ENCODE measurements at places on chromosomes 11 and 22.

- DNase-seq, result no peak
Observed at GRCh38 chr11:33227578-33228261, 29.5 kb upstream of the HIPK3 start.

DNA sequence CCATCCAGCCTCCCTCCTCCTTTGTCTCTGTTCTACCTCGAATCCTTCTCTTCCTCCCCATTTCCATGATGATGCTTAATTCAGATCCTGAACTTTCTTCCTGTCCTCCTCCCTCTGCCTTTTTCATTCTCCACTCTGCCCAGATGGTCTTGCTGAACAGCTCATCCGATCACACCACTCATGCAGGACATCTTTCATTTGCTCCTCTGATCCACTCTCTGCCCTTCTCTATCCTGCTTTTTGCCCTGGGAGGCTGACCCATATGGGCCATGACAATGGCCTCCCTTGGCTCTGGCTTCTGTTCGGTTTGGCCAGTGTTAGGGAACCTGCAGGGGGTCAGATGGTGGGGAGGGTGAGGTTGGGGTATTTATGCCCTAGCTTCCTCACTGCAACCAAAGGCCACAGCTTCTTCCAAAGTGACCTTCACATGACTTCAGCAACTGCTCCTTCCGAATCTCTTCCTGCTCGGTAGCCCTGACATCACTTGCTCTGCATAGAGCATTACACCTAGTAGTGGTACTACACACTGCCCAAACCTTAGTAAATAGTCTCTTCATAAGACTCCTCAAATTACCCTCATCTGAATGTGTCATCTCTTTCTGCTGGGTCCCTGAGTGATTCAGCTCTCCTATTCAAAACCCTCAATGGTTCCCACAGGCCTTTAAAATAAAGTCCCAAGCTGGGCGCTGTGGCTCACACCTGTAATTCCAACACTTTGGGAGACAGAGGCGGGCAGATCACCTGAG is 32.7 kb upstream of the MICAL2 start:
- DNase-seq, result no peak

DNA sequence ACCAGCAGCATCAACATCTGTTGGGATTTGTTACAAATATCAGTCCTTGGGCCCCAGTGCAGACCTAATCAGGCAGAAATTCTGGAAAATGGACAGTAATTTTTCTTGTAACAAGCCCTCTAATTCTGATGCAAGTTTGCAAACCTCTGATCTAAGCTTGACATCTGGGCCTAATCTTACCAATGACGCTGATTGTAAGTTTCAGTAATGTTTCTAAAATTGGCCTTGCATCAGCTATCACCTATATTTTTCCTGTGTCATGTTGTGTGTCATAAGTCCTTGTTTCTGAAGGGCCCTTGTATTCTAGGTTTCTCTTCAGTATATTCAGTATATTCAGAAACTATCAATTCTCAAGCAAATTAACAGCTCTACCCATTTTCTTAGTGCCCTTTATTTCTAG is 36.4 kb downstream of the ZNF215 start:
- DNase-seq, result no peak

DNA sequence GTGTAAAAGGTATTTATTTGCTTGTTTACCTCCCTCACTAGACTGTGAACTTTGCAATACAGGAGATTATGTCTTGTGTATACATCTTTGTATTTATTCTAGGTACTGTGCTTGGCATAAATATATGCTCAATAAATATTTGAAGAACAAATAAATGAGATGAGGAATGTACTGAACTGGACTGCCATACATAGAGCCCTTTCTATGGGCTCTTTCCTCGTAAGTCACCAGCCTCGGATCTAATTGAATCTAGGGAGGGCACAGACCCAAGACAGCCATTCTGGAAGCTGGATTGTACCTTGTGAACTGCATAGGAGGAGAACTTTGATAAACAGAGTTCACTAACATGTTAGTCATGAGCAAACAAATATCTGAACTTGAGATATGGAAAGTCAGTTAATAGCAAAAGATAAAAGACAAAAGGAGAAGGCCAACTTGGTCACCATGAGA is 503.9 kb downstream of the INSC start:
- DNase-seq, result no peak

GRCh38 chr22:40408718-40409612 is 38.6 kb downstream of the SGSM3 start:
- DNase-seq, result no peak

GRCh38 chr11:93936460-93936859 is 84.7 kb upstream of the HEPHL1 start:
- DNase-seq, result no peak

- DNase-seq, result no peak
Observed at GRCh38 chr11:73810637-73811036, 23.0 kb downstream of the MRPL48 start.

- DNase-seq, result no peak
Observed at GRCh38 chr22:19066531-19067271, 55.5 kb downstream of the DGCR2 start.

DNA sequence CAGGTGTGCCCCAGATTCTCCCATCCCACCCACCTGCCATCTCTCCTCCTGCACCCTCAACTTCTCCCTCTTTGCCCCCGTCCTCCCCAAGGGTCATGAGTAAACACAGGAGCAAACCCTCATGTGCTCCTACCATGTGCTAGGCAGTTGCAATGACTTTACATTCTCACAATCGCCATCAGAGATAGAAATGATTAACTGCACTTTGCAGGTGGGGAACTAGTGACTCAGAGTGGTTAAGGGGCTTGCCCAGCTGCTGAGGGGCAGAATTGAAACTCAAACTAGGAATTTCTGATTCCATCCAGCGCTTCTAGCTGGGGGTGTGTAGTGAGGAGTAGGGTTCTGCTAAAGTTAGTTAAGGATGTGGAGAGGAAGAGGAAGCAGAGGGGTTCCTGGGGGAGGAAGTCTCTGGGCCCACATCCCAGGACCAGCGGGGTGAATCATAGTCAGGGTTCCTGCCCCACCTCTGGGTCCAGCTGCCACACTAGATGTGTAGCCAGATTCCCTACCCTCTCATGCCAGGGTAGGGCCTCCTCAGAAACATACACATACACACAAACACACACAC is 16.0 kb upstream of the PRG2 start:
- peak; percentile 64 for DNase-seq

DNA sequence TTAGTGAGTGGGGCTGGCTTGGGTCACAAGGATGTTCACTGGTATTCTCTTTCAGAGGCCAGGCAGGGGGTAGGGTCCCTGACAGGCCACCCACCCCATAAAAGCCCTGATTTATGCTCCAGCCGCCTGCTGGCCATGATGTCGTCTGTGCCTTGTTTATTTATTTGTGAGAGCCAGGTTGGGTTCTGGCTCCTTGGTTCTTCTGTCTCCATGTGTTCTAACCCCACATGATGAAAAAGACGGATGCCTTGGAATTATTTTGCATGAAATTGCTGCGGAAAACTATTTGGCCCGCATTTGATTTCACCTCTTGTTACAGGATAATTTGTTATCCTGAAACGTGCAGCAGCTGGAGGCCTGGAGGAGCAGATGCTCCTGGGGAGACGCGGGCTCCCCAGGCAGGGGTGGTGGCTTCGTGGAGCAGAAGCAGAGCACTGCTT is 46.3 kb upstream of the WNT11 start:
- DNase-seq, result no peak

- no peak for DNase-seq
Observed at GRCh38 chr22:50232481-50233151, 12.2 kb downstream of the TUBGCP6 start.

- peak; percentile 52 for DNase-seq
Observed at GRCh38 chr22:17120281-17120680, 879 bp downstream of the TMEM121B start.

GRCh38 chr11:3638513-3638912 is 3.3 kb downstream of the ART5 start:
- no peak for DNase-seq

- DNase-seq, result no peak
Observed at GRCh38 chr22:29146091-29146560, 59.6 kb upstream of the EMID1 start.

DNA sequence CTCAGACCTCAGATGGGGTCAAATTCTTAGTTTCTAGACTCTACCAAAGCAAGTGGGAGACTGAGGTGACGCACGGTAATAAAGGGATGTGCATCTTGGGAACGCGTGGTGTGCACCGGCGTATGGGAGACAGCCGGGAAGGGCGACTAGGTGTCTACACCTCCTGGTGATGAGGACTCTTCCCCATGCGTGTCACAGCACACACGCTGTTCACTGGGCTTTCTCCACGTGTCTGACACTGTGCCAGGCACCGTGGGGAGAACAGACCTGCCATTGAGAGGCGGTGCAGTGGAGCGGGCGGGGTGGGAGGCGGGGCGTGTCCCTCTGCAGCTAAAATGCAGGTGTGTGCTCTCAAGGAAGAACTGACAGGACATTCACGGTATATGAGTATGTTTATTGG is 5.3 kb downstream of the FXYD6 start:
- DNase-seq, result no peak

- no peak for DNase-seq
Observed at GRCh38 chr11:68090706-68091105, 30.5 kb downstream of the CHKA start.

DNA sequence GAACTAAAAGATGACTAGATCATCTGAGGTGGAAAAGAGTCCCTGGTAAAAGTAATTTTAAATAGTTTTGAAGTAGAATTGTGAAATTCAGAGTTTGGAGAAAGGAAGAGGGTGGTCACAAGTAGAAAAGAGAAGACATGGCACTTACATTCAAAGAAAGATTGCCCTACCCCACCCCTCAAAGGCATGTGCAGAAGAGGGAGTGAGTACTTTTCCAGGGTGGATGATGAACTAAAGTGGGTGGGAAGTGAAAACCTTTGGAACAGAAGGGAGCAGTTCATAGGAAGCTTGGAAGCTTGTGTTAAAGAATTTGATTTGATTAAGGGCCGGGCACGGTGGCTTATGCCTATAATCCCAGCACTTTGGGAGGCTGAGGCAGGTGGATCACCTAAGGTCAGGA is 23.6 kb downstream of the SREBF2 start:
- DNase-seq, result no peak

- no peak for DNase-seq
Observed at GRCh38 chr11:55503449-55503848, 50.8 kb upstream of the OR4C15 start.

- no peak for DNase-seq
Observed at GRCh38 chr11:66479394-66480116, 679 bp upstream of the DPP3 start.
